C1 segment of cervical spinal cord (tissue), 14 donors: ENCODE measurements at places on chromosomes 2 and 18.

DNA sequence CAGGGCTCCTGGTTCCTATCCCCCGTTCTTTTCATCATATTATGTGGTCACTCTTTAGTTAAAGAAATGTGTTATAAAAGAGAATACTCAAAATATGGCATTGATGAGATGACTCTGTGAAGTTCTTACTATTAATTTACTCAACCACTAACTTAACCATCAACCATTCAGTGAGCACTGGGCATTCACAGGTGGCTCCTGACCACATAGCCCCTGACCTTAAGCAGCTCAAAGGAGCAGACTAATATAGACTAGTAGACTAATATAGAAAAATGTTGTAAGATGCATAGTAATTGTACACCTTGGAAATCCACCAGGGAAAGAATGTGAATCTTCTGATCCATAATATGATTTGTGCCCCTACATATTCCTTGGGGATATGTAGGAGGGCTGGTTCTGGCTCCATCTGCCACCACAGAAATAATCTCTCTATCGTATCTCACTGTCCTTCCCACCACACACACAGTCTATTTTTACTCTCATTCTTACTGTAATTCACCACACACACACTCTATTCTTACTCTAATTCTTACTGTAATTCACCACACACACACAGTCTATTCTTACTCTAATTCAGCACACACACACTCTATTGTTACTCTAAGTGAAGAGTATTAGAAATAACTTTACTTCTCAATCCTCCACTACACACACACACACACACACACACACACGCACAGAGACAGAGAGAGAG is 188.9 kb upstream of the ITGA4 start:
- no peak for DNase-seq

DNA sequence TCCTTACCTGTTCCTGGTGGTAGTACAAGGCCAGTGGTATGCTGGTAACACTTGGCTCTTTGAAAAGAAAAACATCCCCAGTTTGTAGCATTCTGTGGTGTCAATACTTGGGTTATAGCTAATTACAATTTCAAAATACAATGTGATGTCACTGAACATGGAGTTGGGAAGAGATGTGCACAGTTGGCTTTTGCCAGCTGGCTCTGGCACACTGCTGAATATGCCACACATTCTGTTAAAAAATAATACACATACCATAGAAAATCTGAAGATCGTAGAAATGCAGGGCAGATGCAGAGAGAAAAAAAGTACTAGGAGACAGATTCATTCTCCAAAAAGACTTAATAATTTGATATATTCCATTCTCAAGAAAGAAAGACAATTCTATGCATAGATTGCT is 101.5 kb downstream of the TACR1 start:
- DNase-seq, result no peak

- no peak for DNase-seq
Observed at GRCh38 chr2:152395103-152395502, 60.1 kb downstream of the FMNL2 start.

DNA sequence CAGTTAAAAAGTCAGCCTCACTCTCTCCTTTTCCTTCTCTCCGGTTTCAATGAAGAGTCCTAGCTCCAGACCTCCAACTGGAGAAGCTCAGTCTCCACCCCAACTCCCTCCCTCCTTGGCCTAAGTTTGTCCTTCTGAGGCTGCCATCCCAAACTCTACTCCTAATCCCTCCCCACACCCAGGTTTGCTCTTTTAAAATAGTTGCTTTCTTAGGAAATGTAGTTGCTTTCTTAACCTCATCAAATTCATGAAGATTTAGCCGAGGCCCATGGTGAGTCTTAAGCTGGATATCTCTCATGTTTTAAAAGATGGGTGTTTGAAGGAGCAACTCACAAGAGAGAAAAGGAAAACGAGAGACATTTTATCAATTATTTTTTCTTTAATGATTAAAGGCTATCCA is 937 bp upstream of the LANCL1 start:
- no peak for DNase-seq

GRCh38 chr2:233413046-233413445 is 58.8 kb downstream of the DGKD start:
- DNase-seq, result no peak

DNA sequence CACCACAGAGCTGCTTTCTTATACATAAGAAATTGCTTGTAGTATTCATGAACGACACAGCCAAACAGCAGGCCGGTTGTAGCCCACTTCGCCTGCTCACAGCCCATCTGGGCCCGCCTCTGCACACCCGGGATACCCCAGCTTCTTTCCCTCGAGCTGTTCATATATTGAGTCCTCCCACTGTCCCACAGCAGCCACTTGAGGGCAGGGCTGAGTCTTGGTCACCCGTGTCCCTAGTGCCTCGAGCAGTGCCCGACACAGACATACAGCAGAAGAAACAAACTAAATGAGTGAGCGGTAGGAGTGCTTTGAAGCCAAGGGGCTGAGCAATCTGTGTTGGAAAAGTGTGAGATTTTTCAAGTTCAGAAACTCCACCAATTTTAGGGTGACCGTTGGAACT is 251.4 kb downstream of the KLHL29 start:
- no peak for DNase-seq

- DNase-seq, result no peak
Observed at GRCh38 chr2:63811063-63811462, 30.6 kb upstream of the UGP2 start.

DNA sequence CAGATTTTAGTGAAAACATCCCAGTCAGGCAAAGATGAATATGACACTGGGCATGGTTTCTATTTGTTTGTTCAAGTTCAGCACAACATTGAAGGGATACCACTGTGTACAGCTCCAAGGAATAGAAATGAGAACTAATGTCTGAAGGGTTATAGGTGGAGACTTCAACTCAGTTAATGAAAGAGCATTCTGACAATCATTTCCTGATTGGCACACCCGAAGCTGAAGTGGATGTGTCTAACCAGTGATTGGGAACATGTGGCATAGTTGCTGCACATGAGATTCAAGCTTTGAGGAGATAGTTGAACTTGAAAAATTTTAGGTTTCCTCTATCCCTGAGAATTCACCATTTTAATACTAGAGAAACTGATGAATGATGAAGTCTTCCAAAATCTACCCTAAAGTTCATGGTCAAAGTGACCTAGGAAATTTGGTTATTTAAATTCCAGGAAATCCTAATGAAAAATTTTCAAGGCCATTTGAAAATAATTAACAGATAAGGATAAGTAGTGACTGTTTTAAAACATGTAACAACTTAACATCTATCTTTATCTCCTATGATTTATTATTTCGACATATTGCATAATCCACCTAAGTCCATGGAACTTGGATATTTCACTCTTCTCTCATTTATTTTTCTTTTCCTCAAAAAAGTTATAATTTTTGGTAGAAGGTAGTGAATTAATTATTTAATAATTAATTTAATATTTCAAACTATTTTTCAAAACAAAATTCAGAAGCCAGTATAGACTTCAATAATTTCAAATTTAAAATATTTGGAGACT is 38.0 kb downstream of the SLC9A4 start:
- no peak for DNase-seq

GRCh38 chr2:89831641-89832498 is 1140.4 kb downstream of the RPIA start:
- DNase-seq, result no peak

- no peak for DNase-seq
Observed at GRCh38 chr2:48812416-48812815, 56.9 kb upstream of the LHCGR start.

DNA sequence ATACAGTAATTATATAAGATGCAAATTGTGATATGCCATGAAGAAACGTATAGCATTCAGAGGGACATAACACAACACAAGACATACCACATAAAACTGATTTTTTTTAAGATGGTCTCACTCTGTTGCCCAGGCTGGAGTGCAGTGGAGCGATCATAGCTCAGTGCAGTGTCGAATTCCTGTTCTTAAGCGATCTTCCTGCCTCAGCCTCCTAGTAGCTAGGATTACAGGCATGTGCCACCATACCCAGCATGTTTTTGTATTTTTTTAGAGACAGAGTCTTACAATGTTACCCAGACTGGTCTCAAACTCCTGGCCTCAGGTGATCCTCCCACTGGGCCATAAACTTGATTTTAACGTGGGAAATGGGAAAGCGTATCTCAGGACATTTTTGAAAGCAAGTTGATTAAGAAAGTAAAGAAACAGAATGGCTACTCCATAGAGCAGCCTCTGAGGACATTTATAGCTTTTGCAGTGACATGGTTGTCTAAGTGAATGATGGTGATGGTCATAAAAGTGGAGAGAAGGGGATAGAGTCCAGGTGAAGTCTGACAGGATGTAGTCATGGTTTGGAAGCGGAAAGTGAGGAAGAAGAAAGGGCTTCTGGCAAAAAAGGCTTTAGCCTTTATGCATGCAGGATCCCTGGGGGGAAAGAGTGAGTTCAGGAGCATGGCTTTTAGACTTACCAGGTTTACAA is 2.4 kb downstream of the TSGA10 start:
- DNase-seq, result no peak

- no peak for DNase-seq
Observed at GRCh38 chr2:1736045-1736444, 8.3 kb downstream of the PXDN start.
